ENCODE measurements at places on chromosomes 1 and 21.

DNA sequence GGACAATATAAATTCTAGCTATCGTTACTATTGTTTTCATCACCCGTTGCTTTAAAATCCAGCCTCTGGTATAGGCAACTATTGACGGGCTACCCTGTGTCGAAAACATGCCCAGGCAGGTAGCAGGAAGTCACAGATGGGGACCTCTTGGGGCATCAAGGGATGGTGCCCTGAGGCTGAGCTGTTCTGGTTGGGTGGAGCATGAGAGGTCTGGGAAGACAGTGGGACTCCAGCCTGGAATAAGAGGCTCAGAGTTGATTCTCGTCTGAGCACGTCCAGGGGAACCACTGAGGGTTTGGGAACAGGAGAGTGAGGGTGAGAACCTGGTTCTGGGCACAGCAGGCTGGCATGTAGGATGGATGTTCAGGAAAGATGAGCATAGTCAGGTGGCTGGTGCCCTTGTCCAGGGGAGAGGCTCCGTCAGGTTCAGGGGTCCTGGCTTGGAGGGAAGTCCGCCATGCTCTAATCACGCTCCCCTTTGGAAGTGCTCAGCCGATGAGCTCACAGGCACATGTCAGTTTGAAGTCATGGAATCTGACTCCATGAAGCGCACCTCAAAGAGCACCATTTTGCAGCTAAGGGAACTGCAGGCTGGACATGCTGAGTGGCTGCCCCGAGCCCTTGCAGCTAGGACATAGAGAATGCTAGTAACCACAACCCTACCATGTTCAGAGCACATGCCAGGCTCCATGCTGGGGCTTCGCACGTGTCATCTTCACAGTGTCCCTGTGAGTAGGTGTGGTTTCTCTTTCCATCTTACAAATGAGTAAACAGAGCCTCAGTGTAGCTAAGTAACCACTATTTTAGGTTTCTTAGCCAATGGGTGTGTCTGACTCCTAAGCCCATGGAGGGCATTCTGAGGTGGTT, 21.0 kb downstream of the PCSK9 start:
- DNase-seq = no peak

GRCh38 chr1:182781841-182782586, 7.6 kb upstream of the NPL start:
- peak; percentile 69 for DNase-seq

DNA sequence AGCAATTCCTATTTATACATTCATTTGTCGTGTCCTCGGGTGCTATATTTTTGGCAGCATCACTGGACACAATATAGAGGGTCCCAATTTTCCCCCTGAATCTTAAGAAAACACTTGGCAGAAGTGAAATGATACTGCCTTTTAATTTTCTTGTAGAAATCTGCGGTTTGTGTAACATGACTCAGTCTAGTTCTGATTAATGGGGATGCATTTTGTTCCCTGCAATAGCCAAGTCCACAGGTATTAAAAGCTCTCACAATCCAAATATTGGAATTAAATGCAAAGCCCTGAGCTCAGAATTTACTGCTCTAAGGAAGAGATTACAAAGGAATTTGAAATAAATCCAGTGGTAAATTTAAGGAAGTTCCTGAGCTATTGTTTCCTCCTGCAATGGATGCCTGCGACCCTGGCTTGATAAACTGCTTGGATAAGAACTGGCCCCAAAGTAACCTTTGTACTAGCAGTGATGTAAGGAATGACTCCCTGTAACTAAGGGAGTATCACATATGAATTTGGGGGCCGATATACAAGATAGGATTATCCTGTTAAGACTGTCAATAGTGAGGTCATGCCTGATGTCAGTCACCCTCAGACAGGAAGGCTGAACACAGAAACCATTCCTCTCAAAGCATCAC, 349.7 kb upstream of the C1orf87 start:
- no peak for DNase-seq

- no peak for DNase-seq
Measured at GRCh38 chr1:116289193-116289592, 83.9 kb upstream of the ATP1A1 start.

DNA sequence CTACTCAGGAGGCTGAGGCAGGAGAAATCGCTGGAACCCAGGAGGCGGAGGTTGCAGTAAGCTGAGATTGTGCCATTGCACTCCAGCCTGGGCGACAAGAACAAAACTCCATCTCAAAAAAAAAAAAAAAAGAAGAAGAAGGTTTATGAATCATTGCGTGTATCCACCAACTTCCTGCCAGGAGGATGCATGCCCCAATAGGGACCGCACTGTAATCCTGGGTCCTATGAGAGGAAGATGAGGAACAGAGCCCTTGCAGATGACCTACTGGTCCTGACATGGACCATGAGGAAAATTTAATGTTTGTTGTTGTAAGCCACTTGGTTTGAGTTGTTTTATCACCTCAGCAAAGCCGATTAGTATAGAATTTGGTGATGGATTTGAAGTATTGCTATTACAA, 56.7 kb downstream of the PTGS2 start:
- DNase-seq = no peak

- peak; percentile 15 for DNase-seq
Measured at GRCh38 chr21:26850116-26850643, 5.0 kb upstream of the ADAMTS1 start.

GRCh38 chr1:116243333-116244054, 129.6 kb upstream of the ATP1A1 start:
- no peak for DNase-seq

DNA sequence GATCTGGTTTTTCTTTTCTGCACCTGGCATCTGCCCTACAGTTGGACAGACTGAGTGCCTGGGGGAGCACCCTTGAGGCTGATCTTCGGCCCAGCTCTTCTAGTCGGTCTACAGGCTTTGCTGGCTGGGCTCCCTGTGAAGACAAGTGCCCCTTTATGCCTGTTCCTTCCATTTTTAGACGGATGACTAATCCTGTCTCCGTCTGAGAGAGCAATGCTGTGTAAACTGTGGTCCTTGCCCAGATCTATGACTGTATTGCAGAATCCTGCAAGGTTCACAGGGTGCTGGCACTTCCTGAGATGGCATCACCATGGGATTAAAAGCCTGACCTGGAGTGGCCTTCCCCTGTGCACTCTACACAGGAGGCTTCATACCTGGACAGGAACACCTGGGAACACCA, 47.6 kb upstream of the SAMD13 start:
- DNase-seq = peak; percentile 90

DNA sequence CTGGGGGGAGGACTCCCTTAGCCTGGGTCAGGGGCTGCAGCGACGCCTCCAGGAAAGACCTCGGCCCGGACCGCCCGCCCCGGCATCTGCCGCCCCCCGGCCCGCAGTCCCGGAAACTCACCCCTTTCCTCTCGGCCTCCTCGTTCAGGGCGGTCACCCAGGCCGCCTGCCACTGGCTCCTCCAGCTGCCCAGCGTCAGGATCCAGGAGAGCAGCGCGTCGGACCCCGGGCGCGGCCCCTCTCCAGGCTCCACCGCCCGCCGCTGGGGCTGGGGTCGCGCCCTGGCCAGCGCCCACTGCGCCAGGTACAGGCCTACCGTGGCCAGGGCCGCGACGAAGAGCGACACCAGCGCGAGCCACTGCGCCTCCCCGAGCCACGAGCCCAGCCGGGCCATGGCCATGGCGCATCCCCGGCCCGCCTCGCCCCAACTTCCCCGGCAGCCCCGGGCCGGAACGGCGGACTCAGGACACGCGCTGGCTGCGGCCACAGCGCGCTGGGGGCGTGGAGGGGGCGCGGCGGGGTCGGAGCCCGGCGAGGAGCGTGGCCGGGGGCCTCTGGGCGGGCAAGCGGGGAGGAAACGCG, 478 bp downstream of the C2CD2 start:
- DNase-seq = no peak

DNA sequence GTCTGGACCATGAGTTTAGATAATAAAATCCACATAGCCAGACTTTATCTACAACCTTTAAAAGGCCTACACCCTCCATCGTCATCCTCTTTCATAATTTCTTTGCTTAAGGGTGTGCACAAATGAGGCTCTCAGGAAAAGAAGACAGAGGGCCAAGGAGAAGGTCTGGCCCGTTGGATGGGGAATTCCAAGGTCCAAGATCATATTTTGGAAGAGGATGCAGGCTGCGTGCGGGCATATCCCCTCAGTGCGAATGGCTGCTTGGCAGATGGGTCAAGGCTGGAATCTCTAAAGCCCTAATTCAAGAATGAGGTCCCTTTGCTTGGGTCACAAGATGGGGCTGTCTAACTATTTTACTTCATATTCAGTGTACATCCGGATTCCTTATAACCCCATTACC, 782.2 kb upstream of the NCAM2 start:
- no peak for DNase-seq

DNA sequence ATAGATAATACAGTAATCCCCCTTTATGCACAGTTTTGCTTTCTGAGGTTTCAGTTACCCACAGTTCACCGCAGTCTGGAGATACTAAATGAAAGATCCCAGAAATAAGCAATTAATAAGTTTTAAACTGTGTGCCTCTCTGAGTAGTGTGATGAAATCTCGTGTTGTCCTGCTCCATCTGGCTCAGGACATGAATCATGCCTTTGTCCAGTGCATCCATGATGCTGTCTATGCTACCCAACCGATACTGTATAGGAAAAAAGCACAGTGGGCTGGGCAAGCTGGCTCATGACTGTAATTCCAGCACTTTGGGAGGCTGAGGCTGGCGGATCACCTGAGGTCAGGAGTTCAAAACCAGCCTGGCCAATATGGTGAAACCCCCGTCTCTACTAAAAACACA, 85.0 kb upstream of the SLC2A1 start:
- DNase-seq = no peak

GRCh38 chr1:19967808-19968207, 11.6 kb downstream of the PLA2G2A start:
- no peak for DNase-seq

GRCh38 chr1:174850726-174851125, 149.0 kb upstream of the CACYBP start:
- DNase-seq = no peak

- DNase-seq = no peak
Measured at GRCh38 chr1:6445062-6445763, 20.6 kb downstream of the ESPN start.

GRCh38 chr1:12168451-12169160, 1.8 kb downstream of the TNFRSF1B start:
- DNase-seq = no peak

GRCh38 chr1:15282810-15283474, 35.9 kb downstream of the FHAD1 start:
- no peak for DNase-seq

DNA sequence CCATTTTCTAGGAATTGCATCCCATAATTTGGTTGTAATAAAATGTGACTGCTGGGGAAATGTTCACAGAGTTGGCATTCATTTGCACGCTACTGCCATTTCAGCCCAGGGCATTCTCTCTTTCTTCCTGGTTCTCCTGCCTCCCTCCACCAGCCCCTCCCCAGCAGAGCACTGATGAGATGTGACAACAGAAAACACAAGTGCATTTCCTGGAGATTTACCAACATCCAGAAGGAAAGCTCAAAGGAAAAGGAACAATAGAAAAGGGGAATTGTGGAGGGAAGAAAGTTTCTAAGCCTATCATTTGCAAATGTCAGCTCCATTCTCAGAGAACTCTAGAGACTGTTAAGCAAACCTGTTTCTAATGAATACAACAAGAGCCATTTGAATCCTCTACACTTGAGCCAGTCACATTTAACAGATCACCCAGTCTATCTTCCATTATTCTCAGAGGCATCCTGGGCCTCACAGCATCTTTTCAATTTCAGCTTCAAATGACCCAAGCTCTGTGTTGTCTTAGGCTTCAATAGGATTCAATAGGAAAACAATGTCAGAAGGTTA, 395.6 kb upstream of the PBX1 start:
- no peak for DNase-seq

GRCh38 chr1:234213658-234214128, 159.6 kb upstream of the COA6 start:
- no peak for DNase-seq

GRCh38 chr1:29672416-29673227, 436.3 kb downstream of the PTPRU start:
- DNase-seq = no peak

DNA sequence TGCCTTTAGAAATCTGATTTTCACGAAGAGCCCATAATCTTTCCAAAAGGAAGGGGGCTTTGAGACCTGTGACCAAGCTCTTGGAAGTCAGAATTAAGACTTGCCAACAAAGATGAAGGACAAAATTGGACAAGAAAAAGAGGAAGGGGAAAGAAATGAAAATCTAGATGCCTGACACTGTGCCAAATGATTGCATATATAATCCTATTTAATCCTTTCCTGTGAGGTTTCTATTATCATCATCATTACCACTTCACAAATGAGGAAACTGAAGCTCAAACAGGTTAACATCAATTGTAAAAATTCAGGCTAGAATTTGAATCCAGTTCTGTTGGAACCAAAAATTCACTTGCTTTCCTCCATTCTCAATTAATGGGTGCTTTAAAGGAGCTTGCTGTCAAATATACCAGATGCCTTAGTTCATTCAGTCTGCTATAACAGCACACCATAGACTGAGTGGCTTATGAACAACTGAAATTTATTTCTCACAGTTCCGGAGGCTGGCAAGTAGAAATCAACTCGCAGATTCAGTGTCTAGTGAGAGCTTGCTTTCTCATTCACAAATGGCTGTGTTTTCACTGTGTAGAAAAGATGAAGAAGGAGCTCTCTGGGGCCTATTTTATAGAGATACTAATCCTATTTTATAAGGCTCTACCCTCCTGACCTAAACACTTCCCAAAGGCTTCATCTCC, 197.5 kb upstream of the ST6GALNAC5 start:
- DNase-seq = no peak

DNA sequence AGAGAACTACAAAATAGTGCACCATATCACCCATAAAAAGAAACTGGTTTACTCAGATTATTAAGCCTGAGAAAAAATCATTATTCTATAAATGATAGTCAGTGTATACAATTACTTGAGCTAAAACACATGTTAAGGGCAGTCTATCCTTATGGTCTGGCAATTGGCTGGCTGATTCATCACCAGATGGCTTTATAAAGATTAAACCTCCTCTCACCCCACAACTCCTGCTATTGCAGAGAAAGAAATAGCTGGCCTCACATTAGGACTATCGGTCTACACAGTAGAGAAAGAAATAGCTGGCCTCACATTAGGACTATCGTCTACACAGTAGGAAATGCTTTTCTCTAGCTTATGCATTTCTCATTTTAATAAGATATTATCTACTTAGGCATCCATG, 21.2 kb downstream of the CEP170 start:
- DNase-seq = no peak

DNA sequence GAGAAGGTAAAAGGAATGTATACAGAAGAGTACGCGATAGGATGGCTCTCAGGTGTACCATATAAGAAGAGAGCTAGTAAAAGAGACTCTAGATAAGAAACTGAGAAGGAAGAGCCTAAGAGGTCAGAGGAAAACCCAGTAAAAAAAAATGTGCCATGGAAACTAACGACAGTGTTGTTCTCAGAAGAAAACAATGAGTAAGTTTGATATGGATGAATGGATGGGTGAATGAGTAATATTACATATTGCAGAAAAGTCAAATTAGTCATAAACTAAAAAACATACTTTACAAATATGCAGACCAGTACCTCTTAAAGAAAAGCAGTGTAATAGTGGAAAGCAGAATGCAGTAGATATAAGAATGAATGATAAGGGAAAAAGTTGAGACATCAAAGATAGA, 316.2 kb downstream of the HMCN1 start:
- DNase-seq = no peak
